Stimulated activated CD8-positive, alpha-beta memory T cell treated with anti-CD3 and anti-CD28 coated beads, Interleukin-12 subunit alpha, Interleukin-12 subunit beta, amount 100 ng/mL, for 4 hours (primary cell): ENCODE measurements at places on chromosomes 5 and 9.

DNA sequence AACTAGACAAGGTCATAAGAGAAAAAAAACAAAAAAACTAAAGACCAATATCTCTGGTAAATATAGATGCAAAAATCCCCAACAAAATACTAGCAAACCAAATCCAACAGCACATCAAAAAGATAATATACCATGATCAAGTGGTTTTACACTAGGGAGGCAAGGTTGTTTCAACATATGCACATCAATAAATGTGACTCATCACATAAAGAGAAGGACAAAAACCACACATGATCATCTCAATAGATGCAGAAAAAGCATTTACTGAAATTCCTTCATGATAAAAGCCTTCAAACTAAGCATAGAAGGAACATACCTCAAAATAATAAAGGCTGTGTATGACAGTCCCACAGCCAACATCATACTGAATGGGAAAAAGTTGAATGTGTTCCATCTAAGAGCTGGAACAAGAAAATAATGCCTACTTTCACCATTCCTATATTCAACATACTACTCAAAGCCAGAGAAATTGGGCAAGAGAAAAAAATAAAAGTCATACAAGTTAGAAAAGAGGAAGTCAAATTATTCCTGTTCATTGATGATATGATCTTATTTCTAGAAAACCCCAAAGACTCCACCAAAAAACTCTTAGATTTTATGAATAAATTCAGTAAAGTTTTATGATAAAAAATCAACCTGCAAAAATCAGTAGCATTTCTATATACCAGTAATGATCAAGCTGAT, 72.2 kb upstream of the FAM169A start:
- DNase-seq, result no peak

DNA sequence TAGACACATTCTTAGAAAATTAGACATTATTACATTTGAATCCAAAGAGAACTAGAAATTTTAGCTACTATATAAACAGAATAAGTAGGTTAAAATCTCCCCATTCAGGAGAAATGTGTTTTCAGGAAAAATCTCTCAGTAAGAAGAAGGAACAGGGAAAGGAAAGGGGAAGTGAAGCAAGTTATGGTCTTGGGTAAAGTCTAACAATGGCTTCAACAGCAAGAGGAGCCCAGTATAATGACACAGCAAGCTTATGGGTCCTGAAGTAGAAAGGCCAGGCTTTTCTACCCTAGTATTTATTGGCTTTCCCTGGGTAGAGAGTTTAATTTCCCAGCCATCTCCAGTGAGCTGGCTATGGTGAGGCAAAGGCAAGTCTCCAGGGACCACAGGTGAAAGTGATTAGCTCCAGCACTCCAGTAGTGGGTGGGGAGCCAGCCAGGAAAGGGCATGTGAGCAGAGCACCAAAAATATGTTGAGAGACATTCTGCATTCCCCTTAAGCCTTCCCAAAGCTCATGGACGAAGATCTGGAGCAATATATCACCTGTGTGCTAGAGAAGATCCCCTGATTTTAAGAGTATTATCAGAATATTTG, 981.7 kb downstream of the NR2F1-AS1 start:
- DNase-seq, result no peak

- no peak for DNase-seq
Observed at GRCh38 chr5:36172599-36172998, 20.7 kb downstream of the SKP2 start.

DNA sequence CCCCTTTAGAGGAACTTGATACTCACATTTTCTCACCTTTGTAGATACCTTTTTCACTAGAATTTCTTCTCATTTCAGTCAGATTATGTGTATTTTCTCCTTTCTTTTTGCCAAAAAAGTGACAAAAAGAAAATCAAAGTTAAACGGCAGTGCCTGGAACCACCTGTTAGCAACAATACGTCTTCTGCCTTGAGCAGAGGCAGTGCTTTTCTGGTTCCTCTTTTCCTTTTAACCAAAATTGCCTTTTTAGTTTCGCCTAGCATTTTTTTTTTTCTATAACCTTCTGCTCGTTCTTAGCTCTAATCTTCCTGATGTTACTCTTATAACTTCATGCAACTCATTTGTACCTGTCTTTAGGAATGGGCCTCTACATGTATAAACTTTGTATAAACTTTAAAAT, 26.1 kb downstream of the SMIM32 start:
- no peak for DNase-seq

- DNase-seq, result no peak
Observed at GRCh38 chr9:14331120-14331519, 17.2 kb upstream of the NFIB start.

GRCh38 chr5:95741458-95741857, 10.3 kb downstream of the RHOBTB3 start:
- DNase-seq, result no peak

GRCh38 chr5:83364312-83365299, 106.9 kb upstream of the VCAN start:
- no peak for DNase-seq

- no peak for DNase-seq
Observed at GRCh38 chr5:10704949-10705621, 55.9 kb downstream of the DAP start.

DNA sequence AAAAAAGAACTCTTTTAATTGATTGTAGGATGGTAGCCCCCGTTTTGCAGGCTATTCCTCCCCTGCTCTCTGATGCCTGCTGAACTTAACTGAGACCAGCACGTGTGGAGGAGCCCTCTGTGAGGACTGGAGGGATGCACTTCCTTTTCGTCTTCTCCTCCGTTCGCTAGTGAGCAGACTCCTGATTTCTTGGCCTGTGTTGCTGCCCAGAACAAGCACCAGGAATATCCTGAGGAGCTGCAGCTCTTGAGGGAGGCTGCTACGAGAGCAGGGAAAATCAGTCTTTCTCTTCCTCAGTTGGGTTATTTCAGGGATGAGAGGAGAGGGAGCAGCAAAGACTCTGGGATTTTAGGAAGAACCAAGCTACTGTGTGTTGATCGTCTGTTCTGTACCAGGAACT, 74.7 kb downstream of the ARHGAP26 start:
- no peak for DNase-seq

DNA sequence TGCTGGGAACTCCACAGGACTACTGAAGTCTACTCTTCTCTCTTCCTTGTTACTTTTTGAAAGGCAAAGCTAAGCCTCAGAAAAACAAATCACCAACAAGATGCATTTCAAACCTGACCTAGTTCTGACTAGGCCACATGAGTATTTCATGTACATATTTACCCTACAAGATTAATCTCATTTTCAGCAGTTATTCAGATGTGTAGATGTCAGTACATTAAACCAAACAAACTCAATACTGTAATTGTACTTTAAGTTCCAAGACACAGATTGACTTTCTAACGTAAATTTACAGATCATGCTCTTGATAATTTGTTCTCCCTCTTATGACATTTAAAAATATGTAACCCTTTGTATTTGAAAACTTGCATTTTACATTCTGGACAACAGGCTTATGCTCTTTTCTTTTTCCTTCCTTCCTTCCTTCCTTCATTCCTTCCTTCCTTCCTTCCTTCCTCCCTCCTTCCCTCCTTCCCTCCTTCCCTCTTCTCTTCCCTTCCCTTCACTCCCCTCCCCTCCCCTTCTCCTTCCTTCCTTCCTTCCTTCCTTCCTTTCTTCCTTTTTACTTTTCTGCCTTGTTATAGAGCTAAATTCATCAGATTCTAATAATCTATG, 1653.4 kb downstream of the EFNA5 start:
- no peak for DNase-seq

GRCh38 chr9:76302543-76302942, 91.7 kb downstream of the RFK start:
- DNase-seq, result no peak

- no peak for DNase-seq
Observed at GRCh38 chr5:140055152-140055551, 12.1 kb upstream of the NRG2 start.

GRCh38 chr5:44708602-44709001, 100.1 kb upstream of the MRPS30 start:
- no peak for DNase-seq

- no peak for DNase-seq
Observed at GRCh38 chr9:36980148-36980974, 53.7 kb downstream of the PAX5 start.

DNA sequence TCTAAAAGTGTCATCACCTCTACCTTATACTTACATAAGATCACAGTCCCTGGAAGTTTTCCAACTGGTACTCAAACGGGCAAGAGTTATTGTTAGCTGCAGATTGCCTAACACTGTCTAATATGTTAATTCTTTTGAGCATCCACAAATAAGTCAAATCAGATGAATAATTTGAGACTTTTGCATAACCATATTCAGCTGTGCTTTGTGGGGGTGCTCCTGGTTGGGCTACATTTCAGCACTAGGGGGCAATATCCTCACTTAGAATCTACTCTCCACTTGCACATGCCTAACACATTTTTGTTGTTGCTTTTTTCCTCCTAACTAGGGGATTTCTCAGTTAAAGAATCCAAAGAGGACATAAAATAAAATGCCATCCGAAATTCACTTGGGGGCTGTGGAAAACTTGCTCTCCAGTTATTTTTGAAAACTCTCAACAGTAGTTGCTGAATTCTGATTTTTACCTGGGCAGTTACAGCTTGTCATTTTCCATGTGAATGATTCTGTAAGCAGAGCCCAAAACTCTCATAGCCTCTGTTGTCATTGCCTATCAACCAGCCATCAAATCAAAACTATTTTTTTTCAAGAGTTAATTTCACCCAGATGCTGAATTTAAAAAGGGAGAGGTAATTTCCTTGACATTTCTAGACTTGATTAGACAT, 71.5 kb downstream of the TRIM36 start:
- DNase-seq, result no peak

DNA sequence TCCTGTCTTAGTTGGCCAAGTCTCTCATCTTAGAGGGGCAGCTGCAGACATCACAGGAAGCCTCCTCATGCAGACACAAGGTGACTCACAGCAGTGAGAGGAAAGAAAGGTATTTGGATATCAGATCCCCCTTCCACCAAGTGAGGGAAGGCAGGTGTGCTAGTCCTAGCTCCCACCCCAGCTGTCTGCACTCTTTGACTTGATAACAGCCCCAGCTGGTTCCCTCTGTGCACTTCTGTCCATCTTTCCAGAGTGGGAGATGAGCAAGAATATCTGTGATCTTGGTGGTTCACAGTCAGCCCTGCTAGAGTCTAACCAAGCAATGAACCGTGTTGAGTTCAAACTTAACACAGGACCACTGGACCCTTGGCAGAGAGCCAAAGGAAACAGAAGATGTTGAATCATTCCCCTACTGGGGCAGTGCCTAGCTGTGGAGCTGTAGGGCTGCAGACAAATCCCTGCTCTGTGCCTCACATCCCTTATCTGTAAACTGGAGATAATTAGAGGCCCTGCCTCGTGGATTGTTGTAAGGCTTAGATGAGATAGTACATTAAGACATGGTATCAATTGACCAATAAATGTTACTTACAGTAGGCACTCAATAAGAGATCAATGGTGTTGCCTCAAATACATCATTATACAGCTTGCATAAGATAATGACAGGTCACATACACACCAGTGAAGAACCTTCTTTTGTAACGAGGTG, 39.1 kb downstream of the SH3RF2 start:
- DNase-seq, result no peak

DNA sequence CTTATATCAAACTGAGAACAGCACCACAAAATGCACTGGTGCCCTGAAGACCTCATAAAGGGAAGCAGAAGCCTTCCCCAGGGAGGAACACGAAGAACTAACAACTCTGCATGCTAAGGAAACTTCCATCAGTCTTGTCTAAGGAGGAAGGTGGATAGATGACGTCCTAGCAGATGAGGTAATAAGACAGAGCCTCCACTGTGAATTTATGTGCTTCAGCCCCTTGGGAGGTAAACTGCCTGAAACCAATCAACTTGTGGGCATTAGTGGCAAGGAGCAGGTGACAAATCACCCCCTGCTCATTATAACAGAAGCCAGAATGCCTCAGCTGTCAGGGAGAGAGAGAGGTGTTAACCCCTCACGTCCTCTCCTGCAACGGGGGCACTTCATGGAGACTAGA, 48.9 kb upstream of the SPIN1 start:
- no peak for DNase-seq

DNA sequence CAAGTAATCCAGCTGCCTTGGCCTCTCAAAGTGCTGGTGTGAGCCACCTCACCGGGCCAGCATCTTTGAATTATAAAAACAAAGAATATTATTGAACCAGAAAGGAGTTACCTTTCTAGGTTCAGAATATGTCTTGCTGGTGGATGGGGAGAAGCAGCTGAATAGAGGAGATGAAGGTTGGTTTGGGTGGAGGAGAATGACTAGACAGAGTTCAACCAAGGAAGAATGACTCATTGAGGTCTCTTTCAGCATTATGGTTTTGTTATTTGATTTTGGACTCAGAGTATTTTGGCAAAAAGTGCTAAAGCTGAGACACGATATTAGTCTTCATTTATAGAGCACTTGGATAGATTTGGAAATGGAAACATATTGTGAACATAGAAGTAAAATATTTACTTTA, 75.2 kb upstream of the MPDZ start:
- DNase-seq, result no peak

DNA sequence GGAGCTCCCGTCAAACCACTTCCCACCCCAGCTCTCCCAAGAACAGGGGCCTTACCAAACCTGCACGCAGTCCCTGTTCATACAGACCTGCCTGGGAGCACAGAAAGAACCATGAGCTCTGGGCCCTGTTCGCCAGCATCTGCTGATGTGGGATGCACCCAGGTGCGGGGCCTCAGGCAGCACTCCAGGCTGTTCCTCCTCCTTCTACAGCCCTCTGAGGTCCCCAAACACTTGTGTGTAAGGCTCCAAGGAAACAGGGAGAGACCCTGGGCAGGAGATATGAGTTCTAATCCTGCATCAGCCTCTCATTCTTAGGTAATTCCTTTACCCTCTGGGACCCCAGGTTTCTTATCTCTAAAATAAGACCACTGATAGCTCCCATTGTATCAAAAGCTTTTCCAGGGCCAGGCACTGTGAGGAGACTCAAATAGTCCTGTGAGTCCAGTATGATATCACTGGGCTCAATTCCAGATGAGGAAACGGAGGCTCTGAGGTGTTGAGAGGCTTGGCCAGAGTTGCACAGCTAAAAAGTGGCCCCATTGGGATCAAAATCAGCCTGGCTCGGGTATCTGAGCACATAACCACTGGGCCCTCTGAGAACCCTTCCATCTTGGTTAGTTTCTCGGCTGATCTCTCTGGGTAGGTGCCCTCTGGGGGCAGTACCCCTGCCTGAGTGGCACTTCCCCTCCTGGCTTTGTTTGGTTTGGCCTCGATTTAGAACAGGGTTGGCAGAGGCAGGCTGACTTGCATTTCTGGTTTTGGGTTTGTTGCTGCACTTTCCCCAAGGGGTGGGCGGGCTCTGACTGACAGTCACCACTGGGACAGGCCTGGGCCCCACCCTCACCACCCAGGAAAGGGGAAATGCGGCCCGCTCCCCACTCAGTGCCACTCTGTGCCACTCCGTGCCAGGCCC, 116.8 kb downstream of the RGS3 start:
- peak; percentile 42 for DNase-seq

- no peak for DNase-seq
Observed at GRCh38 chr9:995781-996180, 19.3 kb downstream of the DMRT3 start.

DNA sequence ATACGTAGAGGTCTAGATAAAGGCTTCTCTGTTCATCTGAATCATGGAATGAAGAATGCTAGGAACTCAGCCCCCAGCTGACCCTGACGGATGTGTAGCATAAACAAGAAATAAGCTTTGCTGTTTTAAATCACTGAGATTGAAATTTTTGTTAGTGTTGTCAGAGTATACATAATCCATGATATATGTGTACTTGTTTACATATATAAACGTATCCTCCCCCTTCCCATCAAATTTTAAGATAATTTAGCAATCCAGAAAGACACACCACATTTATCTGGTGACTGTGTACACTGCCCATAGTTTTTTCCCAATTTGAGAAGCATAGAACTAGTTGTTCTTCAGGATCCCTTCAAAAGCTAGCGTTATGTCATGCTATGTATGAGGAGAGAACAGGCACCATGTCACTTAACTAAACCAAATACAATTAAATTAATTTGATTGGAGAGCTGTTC, 80.8 kb upstream of the OSMR start:
- DNase-seq, result no peak
